ENCODE measurements at places on chromosomes 13 and 19. TPM values are rescaled to one million over a fixed set of nuclear protein-coding genes. Genes with fewer than 3 reads are reported as not detected.

The TEX26 gene
- not detected for total RNA-seq

- no peak overlapping the region for H3K4me3 ChIP-seq
- no peaks in the 10 kb centered on the region for H3K27me3 ChIP-seq
- DNase-seq, result no peak
- peaks cover 88% of the 10 kb centered on the region for H3K36me3 ChIP-seq
Measured at GRCh38 chr13:45352031-45352430, 11.0 kb upstream of the TPT1 start.

DNA sequence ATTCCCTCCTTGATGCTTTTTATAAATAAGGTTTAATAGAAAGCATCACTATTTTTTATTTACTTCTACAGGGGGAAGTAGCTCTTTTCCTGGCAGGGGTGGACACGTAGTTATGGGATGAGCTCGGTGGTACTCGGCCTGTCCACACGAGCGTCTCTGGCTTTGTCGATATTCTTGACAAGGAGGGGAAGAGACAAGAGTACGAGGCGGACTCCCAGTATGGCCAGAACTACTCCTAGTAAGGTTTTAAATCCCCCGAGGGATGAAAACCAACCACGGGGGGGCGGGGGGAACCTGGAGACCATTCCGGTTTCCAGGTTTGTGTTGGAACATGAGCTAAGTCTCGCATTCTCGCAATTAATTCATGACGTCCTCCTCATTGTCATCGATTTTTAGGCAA, 5.6 kb upstream of the BSG start:
- H3K4me1 ChIP-seq, result peaks cover 12% of the 10 kb centered on the region
- H3K36me3 ChIP-seq, result no peaks in the 10 kb centered on the region
- no peak overlapping the region for H3K4me3 ChIP-seq
- H3K27me3 ChIP-seq, result no peaks in the 10 kb centered on the region

DNA sequence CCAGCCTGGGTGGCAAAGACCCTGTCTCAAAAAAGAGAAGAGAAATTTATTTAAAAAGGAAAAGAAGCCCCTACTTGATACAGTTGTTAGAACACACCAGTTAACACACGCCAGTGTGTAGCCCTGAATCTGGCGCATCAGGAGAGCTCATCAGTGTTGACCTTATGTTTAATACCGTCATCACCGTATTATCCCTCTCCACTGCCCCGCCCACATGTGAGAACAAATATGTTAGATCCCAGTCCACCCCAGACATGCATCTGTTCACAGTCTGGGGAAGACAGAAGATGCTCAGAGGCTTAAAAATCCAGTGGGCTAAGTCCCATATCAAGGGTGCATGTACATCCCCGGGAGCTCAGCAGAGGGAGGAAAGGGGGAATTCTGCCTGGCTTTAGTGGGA, 155.2 kb downstream of the DPF1 start:
- H3K4me1 ChIP-seq, result no peaks in the 10 kb centered on the region
- H3K27me3 ChIP-seq, result no peaks in the 10 kb centered on the region
- no peak overlapping the region for H3K27ac ChIP-seq
- no peak overlapping the region for H3K4me3 ChIP-seq

- DNase-seq, result peak; percentile 75
- H3K4me3 ChIP-seq, result no peak overlapping the region
- H3K4me1 ChIP-seq, result peaks cover 7% of the 10 kb centered on the region
- H3K36me3 ChIP-seq, result no peaks in the 10 kb centered on the region
Measured at GRCh38 chr19:13212759-13213330, 62.6 kb downstream of the IER2 start.

DNA sequence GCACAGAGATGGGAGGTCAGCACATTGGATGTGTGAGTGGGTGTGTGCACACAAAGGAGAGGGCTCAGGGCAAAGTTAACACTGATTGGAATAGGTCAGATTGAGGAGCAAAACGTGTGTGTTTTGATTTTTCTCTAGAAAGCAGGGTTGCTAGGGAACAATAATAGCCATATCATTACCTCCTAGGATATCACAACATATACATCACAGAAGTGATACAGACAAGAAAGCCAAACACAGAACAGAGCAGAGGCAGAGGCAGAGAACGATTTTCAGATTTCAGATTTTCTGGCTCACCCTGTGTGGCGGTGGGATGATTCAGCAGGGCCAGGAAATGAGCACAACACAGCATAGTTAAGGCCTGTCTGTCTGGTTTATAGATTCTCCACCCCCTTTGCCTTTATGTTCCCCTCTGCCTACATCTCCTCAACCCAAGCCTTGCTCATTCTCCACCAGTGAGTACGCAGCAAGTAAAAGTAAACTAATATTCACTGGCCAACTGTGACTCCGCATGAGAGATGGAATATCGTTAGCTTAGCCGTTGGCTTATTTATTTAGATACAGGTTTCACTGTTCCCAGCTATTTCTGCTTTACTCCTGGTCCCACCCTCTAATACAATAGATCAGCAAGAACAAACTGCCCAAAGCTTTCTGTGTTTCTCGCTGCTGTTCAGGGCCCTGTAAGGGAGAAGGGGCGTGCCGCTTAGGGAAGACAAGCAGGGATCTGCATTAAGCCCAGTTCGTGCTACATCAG, 182.7 kb upstream of the TSC22D1 start:
- no peak for DNase-seq
- no peaks in the 10 kb centered on the region for H3K27me3 ChIP-seq
- H3K36me3 ChIP-seq, result no peaks in the 10 kb centered on the region
- peaks cover 49% of the 10 kb centered on the region for H3K4me1 ChIP-seq
- no peak overlapping the region for H3K4me3 ChIP-seq
- H3K27ac ChIP-seq, result peak overlapping the region; percentile 52
